Breast epithelium (tissue), 4 donors: ENCODE measurements at places on chromosomes 1 and 21.

DNA sequence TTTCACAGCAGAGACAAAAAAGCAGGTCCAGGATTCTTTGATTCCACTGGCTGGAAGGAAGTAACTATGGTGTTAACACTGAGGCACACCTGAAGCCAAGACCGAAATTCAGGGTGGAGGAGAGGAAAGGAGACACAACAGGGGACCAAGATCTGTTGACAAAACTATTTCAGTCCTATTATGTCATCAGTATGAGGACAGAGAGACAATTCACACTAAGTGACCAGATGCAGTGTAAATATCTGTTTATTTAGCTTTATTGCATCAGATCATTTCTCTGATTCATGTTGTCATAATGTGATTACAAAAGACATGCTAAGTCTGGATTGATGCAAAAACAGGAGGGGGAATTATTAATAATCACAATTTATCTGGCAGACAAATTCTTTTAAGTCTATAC lies 118.8 kb downstream of the SIPA1L2 start:
- no peak overlapping the region for H3K4me3 ChIP-seq
- no peaks in the 10 kb centered on the region for H3K4me1 ChIP-seq
- no peak overlapping the region for H3K27ac ChIP-seq
- no peaks in the 10 kb centered on the region for H3K27me3 ChIP-seq
- H3K36me3 ChIP-seq = no peaks in the 10 kb centered on the region

DNA sequence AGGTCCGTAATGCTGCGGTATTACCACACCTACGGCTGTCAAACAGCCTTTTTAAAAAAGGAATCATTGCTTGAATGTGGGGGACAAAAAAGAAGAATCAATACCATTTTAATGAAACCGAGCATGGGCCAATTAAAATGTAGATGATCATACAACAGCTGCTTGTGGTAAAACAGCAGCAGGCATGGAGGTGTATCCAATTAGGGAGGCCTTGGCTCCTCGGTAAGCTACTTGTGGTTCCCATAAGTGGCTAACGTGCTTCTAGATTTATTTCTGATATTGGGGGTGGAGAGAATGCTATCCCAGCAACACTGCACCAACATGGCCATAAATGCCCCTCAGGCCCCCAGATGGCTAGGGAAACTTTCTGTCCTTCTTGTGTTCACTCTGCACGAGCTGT lies 1.8 kb downstream of the PTPN14 start:
- peak overlapping the region; percentile 99 for H3K27ac ChIP-seq
- H3K36me3 ChIP-seq = no peaks in the 10 kb centered on the region
- no peak for DNase-seq

DNA sequence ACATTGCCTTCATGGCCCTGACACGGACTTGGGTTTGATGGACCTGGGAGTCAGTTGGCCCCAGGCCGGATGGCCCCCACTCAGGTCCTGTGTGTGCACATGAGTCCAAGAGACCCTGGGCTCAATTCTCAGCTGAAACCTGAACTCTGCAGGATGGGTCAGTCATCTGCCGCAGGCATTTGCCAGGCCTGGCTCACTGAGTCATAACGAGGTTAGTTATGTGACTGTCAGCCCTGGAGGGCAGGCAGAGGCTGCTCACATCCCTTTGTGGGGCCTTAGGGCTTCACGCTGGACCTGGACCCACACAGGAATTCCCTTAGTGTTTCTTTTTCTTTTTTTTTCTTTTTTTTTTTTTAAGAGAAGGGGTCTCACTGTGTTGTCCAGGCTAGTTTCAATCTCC lies 46.5 kb downstream of the PSMG1 start:
- H3K27ac ChIP-seq = peak overlapping the region; percentile 20
- no peak for DNase-seq
- no peaks in the 10 kb centered on the region for H3K36me3 ChIP-seq
- H3K4me3 ChIP-seq = no peak overlapping the region

GRCh38 chr1:55702064-55702463 lies 486.9 kb upstream of the USP24 start:
- H3K27me3 ChIP-seq = no peaks in the 10 kb centered on the region
- no peaks in the 10 kb centered on the region for H3K36me3 ChIP-seq

DNA sequence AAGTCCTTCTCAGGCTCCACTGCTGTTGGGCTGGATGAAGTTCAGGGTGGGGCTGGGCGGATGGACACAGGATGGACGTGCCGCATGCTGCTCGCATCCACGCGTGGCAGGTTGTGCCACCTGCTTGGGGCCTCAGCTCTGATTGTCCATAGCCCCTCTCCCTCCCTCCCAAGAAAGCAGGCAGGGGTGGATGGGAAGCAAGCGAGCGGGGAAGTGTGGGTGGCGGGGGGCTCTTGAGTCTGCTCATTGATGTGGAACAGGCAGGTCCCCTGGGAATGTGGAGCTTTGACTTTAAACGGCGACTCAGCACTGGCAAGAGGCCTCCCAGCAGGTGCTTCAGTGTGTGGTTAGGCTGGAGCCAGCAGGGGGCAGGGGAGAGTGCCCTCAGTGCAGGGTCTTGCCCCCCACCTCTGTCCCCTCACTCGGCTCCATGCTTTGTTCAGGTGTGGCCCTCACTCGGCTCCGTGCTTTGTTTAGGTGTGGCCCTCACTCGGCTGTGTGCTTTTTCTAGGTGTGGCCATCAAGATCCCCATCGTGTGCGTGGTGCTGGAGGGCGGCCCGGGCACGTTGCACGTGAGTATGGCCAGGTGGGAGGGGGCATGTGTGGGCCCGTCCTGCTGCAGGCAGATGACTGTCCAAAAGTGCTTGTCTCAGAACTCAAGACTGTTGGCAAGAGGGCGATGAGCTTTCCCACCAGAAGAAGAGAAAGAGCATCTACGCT lies 23.9 kb downstream of the TRPM2 start:
- no peaks in the 10 kb centered on the region for H3K4me1 ChIP-seq
- H3K36me3 ChIP-seq = no peaks in the 10 kb centered on the region
- no peak overlapping the region for H3K27ac ChIP-seq
- no peak for DNase-seq

DNA sequence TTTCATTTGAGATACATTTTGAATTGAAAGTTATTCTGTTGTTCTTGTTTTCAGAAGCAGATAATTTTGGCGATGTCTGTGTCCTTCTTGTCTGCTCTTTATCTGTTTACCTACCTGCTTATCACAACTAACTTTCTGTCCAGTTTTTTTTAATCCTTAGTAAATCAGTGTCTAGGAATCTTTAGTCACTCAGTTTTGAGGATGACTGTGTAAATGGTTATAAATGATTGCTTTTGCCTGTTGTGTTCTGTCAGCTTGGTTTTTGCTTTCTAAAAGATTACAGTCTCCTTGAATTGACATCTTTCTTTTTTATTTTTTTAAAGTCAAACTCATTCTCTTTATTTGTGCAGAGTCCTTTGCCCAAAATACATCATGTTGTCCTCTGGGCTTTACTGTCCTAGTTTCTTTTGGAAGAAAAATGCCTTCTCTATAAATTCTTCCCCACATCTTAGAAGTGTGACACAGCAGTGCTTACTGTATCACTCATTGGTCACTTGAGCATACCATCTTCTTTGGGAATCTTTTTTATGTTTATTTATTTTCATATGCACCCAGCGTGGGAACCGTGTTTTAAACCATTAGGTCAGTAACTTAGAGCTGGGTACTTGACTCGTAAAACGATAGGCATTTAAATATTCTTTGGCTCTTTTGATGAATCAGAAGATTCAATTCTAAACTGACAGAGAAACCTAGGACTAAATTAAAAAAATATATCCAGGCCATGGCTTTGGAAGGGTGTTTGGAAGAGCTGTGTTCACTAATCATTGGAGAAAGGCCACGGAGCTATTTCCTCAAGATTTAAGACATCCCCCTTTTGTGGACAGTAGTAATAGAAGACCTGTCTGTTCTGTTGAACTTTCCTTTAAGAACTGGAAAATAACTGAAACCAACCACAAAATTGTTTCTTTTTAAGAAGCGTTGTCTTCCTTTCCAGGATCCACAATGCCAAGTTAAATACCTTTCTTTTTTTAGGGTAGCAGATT lies 20.9 kb downstream of the LAMC1 start:
- no peaks in the 10 kb centered on the region for H3K36me3 ChIP-seq
- H3K4me3 ChIP-seq = no peak overlapping the region
- no peak for DNase-seq
- no peak overlapping the region for H3K27ac ChIP-seq
- no peaks in the 10 kb centered on the region for H3K27me3 ChIP-seq

GRCh38 chr1:91611483-91611917 lies 110.8 kb downstream of the CDC7 start:
- no peak overlapping the region for H3K4me3 ChIP-seq
- H3K4me1 ChIP-seq = no peaks in the 10 kb centered on the region
- DNase-seq = no peak
- H3K27me3 ChIP-seq = no peaks in the 10 kb centered on the region

DNA sequence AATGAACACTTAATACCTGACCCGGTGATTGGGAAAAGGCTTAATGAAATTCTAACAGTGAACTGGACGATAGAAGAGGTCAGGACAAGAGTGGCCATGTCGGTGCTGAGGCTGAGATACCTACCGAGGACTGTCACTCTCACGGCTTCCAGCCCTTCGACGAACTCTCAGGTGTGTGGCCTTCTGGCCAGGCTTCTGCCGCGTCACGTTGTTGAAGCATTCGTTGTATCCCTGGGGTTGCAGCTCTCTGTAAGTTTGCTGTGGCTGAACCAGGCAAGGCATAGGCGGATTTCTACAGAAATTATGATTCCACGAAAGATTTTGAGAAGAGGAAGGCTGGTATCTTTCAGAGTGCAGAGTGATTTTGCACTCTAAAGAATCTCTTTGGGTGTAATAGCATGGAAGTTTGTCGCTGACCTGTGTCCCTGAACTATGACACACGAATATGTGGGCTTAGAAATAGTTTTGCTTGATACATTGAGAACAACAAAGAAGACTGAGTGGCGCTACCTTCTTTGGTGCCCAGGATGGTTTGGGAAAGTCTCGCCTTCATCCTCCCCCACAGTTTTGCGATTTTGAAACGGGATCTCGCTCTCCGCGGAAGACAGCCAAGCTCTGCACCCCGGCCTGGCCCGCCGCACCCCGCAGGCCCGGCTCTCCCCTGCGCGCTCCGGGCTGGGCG lies 403 bp upstream of the EPHX4 start:
- DNase-seq = no peak
- H3K4me3 ChIP-seq = peak overlapping the region; percentile 82
- H3K36me3 ChIP-seq = no peaks in the 10 kb centered on the region
- no peaks in the 10 kb centered on the region for H3K27me3 ChIP-seq
- no peaks in the 10 kb centered on the region for H3K4me1 ChIP-seq

DNA sequence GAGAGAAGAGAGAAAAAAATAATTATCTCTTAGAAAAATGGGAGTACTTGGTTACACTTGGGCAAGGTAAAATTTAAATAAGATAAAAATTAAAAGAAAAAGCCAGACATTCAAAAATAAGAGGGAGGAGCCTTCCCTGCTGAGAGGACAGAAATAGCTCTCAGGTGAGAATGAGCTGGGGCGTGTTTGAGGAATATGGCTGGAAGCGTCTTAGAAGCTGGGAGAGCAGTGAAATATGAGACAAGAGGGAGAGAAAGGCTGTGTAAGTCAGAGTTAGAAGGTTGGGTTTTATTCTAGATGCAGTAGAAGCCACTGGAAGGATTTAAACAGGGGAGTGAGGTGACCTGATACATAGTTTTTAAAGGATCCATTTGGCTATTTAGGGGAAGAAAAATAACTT lies 154.2 kb upstream of the L1TD1 start:
- DNase-seq = no peak
- no peaks in the 10 kb centered on the region for H3K4me1 ChIP-seq
- H3K36me3 ChIP-seq = no peaks in the 10 kb centered on the region
- H3K27ac ChIP-seq = no peak overlapping the region
- no peak overlapping the region for H3K4me3 ChIP-seq

GRCh38 chr21:39686646-39687468 lies 58.1 kb upstream of the IGSF5 start:
- H3K27ac ChIP-seq = no peak overlapping the region
- no peak overlapping the region for H3K4me3 ChIP-seq
- H3K27me3 ChIP-seq = no peaks in the 10 kb centered on the region
- H3K36me3 ChIP-seq = no peaks in the 10 kb centered on the region
- DNase-seq = no peak
- H3K4me1 ChIP-seq = no peaks in the 10 kb centered on the region

DNA sequence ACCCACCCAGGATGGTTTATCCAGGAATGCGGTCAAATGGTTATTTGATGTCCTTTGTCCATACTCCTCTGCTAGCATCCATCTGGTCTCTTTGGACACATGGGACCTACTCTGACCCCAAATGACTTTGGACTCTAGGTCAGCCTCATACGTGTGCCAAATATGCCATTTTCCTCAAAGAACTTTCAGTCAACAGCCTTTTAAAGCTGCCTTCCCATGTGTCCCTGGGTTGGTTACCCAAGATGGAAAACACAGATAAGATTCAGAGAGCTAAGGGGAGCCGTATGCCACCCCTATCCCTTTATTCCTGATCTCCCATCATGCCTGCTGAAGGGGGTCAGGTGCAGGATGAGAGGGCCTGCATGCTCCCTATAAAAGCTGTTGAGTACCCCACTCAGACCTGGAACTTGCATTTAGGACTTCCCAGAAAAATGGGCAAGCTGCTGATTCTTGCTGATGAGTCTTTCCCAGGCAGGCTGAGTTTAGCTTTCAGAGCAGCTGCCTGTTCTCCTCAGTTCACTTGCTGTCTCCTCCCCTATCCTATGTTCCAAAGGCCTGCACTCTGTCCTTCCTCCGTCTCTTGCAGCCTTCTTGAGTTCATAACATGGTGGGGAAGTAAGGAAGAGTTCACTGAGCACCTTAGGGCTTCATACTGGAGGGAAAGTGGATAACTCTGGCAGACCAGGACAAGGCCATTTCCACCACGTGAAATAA lies 19.8 kb downstream of the CHI3L2 start:
- H3K4me1 ChIP-seq = no peaks in the 10 kb centered on the region
- no peaks in the 10 kb centered on the region for H3K36me3 ChIP-seq
- H3K27ac ChIP-seq = no peak overlapping the region
- no peaks in the 10 kb centered on the region for H3K27me3 ChIP-seq
- H3K4me3 ChIP-seq = no peak overlapping the region

GRCh38 chr21:31340942-31341487 lies 3.0 kb downstream of the TIAM1 start:
- H3K4me3 ChIP-seq = no peak overlapping the region
- no peaks in the 10 kb centered on the region for H3K36me3 ChIP-seq
- H3K27me3 ChIP-seq = peaks cover 12% of the 10 kb centered on the region
- H3K27ac ChIP-seq = no peak overlapping the region

- H3K4me3 ChIP-seq = no peak overlapping the region
- H3K36me3 ChIP-seq = no peaks in the 10 kb centered on the region
- H3K27me3 ChIP-seq = no peaks in the 10 kb centered on the region
- H3K27ac ChIP-seq = no peak overlapping the region
Observed at GRCh38 chr1:151711951-151712350, 4.7 kb downstream of the CELF3 start.
